Activated CD4-positive, alpha-beta T cell treated with anti-CD3 and anti-CD28 coated beads for 36 hours (primary cell): ENCODE measurements at places on chromosomes 3 and 15.

DNA sequence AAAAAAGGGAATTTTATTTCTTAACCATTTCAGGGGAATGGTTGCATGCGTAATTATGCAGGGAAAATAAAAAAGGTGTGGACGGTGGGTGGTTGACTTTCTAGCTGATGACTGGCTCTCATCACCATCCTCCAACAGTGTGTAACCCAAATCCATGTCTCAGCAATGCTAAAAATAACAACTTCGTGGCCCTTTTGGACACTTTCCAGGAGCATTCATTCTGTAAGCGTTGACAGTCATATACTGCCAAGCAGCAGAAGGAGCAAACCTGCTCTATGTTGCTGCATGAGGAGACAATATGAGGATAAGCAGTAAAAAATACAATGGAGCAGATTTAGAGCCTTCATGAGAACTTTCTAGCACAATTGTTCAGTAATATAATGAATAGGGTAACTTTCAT lies 189.1 kb downstream of the ANXA2 start:
- no peak for DNase-seq

DNA sequence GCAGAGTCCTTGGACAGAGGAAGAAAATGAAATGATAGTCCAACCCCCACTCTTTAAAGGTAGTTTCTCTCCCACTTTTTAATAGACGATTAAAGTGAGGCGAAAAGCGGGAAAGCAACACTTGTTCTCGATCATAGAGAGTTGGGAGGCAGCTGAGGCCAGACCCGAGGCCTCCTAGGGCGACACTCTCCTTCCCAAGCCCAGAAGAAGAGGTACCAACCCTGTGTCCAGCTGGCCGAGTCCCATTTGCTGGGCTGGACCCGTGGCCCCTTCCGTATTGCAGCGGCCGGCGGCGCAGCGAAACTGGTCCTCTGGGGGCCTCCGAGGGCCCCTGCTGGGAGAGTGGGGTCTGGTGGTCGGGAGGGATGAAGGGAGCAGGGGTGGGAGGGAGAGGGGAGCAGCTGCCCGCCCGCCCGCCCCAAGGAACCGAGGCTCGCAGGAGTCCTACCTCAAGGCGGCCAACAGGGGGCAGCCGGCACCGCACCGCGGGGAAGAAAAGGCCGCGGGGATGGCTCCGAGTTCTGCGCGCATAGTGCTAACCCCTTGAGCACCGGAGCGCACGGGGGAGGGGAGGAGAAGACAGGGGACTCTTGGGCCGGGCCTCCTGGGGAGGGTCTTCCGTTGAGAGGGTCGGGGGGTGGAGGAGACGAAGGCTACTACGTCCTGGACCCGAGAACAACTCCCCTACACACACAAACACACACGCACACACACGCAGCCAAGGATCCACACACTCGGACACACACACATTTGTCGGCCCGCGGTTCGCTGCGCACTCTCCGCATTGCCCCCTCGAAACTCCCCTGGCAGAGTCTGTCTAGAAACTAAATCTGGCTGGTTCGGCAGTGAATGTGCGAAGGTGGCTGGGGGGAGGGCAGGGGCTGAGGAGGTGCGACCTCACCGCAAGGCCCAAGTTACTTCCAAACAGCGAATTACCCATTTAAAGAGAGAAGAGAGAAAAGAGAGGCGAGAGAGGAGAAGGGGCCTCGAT lies 2.0 kb downstream of the WNT5A start:
- DNase-seq, result peak; percentile 78

DNA sequence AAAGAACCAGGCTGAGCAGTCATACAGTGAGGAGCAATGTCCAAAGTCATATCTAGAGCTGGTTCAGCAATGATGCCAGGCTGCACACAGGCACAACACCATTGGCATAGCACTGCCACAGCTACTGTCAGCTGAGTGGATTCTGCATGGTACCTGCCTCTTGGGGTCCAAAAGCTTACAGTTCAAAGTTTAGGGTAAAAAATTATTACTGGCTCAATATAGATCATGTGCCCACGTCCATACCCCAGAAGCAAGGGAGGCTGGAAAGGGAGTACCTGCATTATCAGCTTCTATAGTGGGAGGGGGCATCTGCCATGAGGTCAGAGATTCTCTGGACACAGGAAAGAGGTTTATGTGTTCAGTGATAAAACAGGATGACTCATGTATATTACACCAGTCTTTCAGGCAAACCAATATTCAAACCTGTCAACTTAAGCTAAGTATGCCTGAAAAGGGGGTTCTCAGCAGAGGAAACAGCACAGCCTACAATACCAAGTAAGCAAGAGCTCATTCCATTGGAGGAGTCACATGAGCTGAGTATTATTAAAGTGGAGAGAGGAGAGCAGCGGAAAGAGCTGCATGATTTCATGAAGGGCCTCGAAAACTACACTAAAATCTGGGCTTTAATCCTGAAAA lies 99.0 kb downstream of the ANO10 start:
- DNase-seq, result no peak

DNA sequence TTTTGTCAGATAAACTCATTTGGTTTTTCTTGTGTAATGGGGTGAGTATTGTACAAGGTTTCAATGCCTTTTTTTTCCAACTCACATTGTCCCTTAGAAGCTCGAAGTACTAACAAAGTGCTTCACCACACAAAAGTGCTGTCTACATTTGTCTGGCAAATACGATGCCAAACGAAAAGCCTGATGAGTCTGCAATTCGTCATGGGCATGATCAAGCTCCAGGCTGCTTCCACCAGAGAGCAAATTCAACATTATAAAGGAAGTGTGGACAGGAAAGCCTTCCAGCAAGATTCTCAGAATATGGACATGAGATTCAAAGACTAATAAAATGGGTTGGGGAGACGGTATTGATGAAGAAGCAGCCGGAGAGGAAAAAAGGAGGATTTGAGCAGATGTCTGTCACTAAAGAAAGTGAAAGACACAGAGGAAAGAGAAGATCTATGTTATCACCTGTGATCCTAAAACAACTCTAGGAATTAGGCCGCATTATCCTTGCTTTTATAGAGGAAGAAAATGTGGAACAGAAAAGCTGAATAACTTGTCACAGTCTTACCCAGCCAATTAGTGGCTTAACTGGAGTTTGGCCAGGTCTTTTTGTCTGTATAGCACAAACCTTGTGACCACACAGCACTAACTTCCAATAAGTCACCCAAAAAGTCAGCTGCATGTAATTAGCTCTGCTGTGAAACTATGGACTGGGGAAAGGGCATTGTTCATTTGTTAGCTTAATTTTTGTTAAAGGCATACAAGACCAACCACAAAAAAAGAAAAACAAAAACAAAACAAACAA lies 494.8 kb downstream of the FHIT start:
- no peak for DNase-seq

GRCh38 chr3:112763258-112763657 lies 83.4 kb downstream of the CD200R1L start:
- no peak for DNase-seq

GRCh38 chr3:124261306-124261705 lies 269.4 kb upstream of the ROPN1 start:
- no peak for DNase-seq

- DNase-seq, result no peak
Measured at GRCh38 chr3:173762501-173762900, 365.0 kb downstream of the NLGN1 start.

DNA sequence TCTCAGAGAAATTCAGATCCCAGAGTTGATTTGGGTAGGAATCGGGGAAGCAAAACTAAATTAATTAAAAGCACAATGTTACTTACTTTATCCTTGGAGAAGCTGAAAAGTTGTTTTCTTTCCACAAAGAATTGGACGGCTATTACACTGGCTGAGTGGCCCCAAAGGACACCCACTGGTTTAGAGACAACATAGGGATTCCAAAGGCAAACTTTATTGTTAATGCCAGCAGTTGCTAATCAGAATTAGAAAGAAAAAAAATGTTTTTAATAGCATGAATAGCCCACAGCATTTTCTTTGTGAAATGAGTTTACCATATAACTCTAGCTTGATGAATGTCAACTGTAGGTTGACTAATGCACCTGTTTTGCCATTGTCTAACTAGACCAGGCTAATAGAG lies 51.7 kb downstream of the WDR49 start:
- DNase-seq, result no peak

DNA sequence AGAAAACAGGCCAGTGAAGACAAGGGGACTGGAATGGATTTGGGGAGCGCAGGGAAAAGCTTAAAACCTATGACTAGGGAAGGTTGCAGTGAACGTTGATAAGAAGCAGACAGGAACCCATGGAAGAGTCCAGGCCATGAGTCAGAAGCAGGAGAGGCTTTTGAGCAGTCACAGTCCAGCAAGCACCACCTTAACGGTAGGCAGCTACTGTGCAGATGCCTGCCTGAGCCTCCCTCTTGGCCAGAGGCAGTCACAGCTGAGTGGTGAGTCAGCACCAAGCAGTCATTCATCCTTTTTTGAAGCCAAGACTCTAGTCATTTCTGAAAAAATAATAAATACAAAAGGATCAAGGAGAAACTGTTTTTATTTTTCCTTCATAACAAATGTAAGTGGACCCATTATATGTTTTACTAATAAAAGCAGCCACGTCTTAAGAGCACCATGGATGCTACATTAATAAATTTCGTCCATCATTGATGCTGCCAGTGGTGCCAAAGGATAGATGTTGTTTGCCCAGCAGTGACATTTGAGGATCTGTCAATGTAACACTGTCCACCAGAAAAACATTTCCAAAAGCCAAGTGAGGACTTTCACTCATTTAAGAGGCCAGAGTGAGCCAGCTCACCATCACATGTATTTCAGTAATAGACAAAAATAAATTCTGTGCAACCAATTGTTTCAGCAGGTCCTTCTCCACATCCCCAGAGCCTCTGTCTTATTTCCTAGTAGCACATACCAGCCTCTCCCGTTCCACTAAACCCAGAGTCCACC lies 42.1 kb upstream of the ACTC1 start:
- no peak for DNase-seq

DNA sequence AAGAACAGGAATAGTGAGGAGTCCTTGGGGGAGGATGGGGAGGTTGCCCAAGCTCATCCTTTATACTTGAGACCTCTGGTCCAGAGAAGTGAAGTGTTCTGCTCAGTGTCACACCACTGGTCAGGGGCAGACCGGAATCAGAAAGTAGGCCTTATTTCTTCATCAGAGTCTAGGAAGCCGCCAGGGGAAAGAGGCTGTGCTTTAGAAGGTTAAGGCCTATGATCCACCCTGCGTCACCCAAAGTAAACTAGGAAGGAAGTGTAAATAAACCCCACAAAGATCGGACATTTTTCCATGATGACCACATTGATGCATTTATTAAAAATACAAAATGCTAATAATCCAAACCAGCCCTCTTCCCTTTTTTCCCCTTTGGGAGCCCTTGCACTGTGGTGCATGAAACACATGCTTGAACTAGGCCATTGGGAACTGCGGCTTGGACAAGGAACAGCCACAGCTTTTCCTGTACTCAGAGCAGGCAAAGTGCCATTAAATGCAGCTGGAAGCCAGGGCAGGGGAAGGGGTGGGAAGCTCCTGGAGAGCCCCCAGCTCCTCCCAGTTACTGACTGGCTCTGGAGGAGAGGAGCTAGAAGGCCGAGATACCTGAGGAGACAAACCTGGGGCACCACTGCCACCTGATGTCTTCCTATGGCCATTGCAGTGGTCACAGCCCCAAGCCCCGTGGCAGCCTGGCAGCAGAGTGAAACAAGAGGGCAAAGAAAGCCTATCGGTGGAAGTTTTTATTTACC lies 37.0 kb downstream of the CDC25A start:
- DNase-seq, result peak; percentile 81

DNA sequence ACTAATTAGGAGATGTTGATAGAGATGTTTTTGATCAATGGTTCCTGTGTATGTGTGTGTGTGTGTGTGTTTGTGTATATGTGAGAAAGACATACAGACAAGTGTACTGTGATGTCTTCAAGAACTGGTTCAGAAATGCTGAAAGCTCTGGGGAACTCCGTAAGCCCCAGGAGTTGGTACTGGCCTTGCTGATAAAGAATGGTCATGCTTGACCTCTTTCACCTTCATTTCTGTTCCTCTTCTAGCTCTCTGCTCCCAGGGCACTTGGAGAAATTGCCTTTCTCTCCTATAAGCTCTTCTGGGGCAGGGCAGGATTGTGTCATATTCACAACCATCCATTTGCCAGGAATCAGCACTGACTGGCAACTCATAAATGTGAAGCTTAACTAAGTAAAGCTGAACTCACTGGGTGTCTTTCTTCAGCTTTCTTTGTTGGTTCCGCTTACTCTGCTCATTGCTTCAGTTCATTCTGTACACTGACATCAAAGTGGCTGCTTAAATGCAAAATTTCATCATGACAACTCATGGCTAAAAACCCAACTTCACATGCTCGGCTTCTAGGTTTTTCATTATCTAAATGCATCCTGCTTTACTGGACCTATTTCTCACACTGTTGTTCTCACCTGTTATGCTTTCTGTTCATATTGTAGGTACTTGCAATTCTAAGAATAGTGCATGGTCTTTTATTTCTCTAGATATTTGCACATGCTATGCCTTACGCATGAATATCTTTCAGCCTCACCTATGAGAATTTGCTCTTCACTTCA lies 162.1 kb upstream of the LYSMD4 start:
- DNase-seq, result no peak

DNA sequence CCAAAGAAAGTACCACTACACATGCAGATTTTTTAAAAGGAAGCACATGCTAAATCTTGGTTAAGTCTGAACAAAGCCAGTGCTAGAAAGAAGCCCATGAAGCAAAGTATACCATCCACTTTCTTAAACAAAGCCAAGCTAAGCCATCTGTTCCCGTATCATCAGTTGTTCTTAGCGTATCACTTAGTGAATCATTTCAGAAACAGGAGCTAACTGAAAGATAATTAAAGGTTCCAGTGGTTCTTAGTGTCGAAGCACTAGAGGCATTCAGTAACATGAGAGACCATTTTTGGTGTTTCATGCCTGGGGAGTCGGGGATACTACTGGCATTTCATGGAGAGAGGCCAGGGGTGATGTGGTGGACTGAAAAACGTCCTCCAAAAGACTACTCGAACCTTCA lies 12.8 kb downstream of the UBXN7 start:
- DNase-seq, result no peak

DNA sequence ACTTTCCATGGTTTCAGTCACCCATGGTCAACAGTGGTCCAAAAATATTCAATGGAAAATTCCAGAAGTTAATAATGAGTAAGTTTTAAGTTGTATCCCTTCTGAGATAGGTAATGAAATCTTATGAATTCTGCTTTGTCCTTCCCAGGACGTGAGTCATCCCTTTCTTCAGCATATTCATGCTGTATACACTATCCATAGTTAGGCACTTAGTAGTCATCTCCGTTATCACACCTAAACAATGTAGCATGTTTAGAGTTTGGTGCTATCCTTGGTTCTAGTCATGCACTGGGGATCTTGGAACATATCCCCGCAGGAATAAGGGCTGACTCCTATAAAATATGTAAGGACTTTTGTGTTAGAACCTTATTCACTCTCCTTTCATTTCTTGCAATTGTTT lies 153.2 kb downstream of the UNC13C start:
- no peak for DNase-seq

- DNase-seq, result no peak
Measured at GRCh38 chr3:179453967-179454366, 2.7 kb upstream of the GNB4 start.

DNA sequence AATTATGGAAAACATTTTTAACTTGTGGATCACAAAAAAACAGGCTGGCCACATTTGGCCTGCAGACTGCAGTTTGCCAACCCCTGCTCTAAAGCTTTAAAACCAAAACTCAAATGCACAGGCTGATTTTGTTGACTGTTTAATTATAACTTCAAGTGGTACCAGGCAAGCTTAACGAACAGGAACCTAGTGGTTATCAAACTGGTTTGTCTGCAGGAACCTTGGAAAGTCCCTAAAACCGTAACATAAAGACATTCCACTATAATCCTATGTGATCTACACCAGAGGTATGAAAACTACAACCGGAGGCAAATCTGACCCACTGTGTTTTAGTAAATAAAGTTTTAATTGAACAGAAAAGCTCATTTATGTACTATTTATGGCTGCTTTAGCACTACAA lies 52.4 kb downstream of the TBL1XR1 start:
- DNase-seq, result no peak
